ENCODE measurements at places on chromosomes 13 and 19. TPM values are rescaled to one million over a fixed set of nuclear protein-coding genes. Genes with fewer than 3 reads are reported as not detected.

DNA sequence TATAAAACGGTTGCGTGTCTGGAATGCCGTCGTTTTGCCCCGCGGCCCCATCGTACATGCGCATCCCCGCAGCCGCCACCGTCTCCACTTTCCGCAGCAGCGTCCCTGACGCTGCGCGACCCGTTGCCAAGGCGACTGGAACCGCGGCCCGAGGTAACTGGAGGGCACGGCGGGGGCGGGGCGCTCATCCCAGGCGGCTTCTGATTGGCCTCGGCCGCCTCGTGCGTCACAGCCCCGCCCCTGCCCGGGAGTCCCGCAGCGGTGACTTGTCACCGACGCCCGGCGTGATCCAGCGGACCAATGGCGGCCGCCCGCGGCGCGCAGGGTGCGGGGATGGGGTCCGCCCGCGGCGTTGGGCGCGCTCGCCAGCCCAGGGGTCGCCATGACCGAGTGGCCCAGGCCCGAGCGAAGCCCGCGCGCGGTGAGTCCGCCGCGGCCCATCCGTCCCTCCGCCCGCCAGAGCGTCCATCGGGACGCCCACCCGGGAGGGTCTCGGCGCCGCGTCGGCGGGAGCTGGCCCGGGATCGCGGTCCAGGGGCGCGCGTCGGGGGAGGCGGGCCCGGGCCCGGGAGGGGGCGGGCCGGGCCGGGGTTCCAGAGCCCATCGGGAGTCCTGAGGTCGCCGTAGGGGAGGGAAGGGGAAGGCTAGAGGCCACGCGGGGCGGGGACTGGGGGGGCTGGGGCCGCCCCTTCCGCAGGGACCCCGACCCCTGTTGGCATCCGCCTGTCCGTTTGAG, at the start of gene ZSCAN1:
ZSCAN1 (plus strand) TSS at position 285 of the 736 bp plus-strand sequence. CDS start 3,812 bp downstream, outside the sequence.
- peak; percentile 93 for DNase-seq

GRCh38 chr13:111120422-111120821, 5.3 kb downstream of the ARHGEF7 start:
- no peak for DNase-seq

DNA sequence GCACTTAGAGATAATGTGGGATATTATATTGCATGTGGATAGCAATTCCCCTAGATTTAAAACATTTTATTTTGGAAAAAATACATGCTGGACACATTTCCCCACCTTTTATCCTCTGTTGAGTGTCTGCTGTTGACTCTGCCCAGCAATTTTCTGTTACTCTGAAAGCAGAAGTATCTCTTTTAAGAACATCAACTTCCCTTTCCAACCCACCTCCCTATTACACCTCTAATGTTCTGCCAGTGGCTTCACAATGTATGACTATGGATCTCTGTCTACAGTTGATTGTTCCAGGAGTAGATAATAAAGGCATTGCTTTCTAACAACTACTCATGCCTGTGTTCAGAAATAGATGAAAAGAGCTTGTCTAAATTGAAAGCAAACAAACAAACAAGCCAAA, 754.8 kb upstream of the SLITRK6 start:
- no peak for DNase-seq

- DNase-seq = no peak
These were observed 50.9 kb downstream of the PEPD start for GRCh38 chr19:33470686-33471085.

DNA sequence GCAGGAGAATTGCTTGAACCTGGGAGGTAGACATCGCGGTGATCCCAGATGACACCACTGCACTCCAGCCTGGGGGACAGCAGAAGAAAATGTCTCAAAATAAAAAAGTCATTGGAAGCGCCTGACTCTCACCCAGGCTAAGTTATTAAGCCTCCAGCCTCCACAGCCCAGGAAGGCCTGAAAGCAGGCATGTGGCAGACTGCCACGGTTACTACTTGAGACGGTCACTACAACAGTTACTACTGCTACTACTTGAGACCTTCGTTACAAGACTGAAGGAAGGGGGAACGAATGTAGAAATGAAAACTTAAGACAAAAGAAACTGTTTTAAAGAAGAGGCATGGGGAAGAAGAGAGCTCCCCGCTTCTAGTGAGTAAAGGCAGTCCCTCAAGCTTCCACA, 9.6 kb downstream of the PRR22 start:
- no peak for DNase-seq

DNA sequence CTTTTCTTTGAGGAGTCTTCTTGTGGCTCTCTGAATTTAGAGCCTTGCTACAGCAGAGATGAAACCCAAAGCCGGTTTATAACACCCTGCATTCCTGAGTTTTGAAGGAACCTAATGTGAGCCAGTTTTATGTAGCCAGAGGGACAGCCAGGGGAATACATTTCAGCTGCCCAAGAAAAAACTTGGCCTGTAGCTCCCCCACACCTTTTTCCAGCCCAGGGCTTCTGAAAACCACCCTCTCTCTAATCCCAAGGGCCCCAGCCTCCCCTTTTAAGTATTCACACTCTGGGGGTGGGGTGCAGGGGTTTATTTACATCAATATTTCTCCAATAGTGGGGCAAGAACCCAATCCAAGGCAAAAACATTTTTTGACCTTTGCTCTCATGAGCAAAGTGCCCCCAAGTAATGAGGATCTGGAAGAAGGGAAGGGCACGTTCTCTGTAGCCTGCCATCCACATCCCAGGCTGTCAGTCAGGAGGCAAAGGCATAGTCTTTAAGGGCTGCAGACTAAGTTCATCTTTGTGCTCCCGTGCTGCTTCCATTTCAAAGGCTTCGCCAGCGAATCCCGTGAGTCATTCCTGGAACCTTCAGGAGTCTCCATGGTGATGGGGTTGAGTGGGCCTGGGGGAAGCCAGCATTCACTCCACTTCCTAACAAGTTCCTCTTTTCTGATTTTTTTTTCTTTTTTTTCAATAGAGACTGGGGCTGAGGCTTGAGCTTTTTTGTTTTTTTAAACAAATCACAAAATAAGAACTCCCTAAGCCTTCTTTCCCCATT, 33.2 kb upstream of the MEDAG start:
- peak; percentile 39 for DNase-seq

DNA sequence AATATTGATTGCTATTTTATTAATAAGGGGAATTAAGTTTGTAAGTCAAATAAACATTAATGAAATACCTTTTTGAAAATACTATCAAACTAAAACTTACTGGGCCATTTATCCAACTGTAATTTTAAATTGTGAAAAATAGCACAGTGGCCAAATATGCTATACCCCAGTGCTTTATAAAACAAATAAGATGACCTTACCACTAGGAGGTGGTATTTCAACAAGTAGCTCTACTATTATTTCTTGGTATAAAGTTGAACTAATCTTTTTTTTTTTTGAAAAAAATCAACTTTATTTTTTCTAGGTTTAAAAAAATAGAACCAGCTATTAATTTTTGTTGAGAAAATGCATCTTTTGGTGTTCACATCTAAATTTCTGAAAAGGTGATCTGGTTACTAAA, 14.7 kb downstream of the LACC1 start:
- no peak for DNase-seq

DNA sequence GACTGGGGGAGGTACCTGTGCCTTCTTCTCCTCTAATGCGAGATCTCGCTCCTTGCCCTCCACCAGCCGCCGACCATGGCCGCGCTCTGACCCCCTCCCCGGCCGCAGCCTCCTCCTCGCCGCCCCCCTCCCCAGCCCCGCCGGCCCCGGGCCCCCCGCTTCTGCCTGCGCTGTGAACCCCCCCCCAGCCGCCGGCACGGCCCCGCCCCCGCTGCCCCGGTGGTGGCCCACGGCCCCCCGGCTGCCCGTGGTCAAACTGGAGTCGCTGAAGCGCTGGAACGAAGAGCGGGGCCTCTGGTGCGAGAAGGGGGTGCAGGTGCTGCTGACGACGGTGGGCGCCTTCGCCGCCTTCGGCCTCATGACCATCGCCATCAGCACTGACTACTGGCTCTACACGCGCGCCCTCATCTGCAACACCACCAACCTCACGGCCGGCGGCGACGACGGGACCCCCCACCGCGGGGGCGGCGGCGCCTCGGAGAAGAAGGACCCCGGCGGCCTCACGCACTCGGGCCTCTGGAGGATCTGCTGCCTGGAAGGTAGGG, at the start of gene CACNG8:
CACNG8 (plus strand) TSS at position 51 of the 545 bp plus-strand sequence.
- no peak for DNase-seq

GRCh38 chr13:31913459-31913858, 118.1 kb upstream of the FRY start:
- DNase-seq = no peak

DNA sequence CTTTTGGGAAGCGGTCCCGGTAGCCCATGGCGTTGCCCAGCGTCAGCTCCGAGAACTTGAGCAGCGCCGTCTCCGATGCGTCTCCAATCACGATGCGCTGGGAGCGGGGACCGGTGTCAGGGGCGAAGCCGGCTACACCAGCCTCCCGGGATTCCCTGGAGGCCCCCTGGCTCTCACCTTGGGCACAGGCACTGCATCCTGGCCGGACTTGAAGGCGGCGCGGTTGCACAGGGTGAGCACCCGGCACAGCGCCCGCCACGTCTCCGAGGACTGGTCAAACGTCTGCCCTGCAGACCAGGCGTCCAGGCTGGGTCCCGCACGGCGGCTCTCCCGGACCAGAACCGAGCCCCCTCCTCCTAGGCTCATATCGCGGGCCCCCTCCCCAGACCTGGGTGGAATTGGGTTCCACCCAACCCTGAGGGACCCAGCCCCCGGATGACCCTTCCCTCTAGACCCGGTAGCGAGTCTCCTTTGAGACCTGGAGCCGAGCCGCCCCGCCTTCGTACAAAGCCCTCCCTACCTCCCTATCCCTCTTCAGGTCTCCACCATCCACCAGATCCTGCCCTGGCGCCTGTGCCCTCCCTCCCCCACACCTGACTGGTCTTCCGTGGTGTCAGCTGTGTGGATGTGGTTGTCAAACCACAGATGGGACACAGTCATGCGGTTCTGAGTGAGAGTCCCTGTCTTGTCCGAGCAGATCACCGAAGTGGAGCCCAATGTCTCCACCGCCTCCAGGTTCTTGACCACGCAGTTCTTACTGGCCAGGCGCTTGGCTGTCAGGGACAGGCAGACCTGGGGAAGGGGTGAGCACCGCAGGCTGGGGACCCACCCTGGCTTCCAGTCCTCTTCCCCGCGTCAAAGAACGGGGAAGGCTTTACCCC, 4.8 kb downstream of the ATP4A start:
- no peak for DNase-seq

GRCh38 chr19:18701250-18701608, 17.7 kb downstream of the CRTC1 start:
- DNase-seq = no peak

- no peak for DNase-seq
These were observed 34.3 kb upstream of the IL17D start for GRCh38 chr13:20669162-20669561.

- DNase-seq = no peak
These were observed 306.4 kb downstream of the DCLK1 start for GRCh38 chr13:35824825-35825224.

- DNase-seq = peak; percentile 38
These were observed 86.1 kb downstream of the FRY start for GRCh38 chr13:32117701-32118100.

DNA sequence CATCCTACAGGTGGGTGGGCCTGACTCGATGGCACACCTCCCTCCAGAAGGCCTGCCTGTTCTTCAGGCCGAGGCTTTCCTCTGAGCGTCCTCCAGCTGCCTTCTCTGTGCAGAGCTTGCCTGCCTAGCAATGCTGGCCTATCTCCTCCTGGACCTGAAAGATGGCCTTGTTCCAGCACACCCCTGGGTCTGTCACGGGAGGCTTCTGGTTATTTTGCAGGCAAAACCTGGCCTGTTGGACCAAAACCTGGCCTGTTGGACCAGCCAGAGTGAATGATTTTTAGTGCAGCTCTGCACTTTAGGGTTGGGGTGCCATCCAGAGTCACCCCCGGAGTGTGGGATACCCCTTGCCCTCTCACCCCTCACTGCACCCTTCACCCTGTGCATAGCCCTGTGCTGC, 128.4 kb downstream of the KATNAL1 start:
- DNase-seq = no peak

DNA sequence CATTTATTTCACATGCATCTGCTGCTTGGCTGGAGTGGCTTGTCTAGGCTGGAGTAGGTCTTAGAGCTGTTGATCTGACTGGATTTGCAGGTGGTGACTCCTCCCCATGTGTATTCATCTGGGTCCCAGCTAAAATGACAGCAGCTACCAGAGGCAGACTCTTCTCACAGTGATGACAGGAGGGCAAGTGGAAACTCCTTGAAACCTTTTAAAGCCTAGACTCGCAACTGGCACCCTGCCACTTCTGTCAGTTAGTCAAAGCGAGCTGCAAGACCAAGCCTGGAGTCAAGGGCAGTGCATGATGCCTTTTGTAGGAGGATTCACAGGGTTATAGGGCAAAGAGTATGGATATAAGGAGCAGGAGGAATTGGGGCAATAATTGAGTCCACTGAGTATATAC, 65.2 kb downstream of the TEX26 start:
- peak; percentile 31 for DNase-seq

DNA sequence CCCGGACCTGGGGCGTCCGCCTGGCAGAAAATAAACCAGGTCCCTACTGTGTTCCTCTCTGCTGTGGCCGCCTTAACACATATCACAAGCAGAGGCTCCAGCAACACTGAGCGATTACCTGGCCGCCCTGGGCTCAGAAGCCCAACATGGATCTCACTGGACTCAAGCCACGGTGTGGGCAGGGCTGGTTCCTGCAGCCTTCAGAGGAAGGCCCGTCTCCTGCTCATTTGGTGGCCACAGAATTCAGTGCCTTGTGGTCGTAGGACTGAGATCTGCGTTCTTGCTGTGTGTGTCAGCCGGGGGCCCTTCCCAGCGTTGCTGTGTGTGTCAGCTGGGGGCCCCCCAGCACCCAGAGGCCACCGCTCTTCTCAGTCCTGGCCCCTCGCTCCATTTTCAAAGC, 30.2 kb downstream of the C2CD4C start:
- DNase-seq = no peak

GRCh38 chr19:42276821-42277220, 7.8 kb downstream of the CIC start:
- no peak for DNase-seq

- DNase-seq = no peak
These were observed 44.0 kb downstream of the WDFY2 start for GRCh38 chr13:51628059-51628852.

DNA sequence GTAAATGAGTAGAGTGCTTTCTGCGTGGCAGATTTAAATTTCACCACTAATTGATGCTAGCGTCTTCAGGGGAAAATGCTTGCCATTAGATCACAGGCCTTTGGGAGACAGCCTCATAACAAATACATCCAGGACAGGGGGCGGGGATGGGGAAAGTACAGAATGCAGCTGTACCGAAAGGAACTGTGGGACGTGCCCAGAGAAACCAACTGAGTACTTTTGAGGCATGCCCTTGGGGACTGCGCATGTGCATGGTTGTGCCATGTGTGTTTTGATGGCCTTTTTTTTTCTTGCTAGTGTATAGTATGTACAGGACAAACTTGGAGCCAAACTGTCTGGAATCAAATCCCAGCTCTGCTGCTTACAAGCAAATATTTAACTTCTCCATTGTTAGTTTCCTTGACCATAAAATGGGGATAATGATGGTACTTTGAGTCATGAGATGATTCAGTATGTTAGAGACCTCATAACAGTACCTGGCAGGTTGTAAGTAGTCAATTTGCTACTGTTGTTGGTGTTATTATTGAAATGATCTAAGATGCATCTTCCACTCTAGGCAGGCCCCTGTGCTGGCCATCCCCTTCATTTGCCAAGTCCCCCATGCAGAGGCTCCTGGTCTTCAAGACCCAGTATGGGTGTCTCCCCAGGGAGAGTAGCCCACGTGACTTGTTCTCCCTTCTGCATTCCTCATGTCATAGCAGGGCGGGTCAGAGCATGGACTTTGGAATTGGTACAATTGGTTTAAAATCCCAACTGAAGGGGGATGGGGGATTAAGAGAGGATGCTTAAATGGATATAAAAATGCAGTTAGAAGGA, 68.3 kb upstream of the NPAS1 start:
- DNase-seq = no peak

The ZNF583 gene
- 2.6 TPM for polyA plus RNA-seq

The ZNF44 gene
- polyA plus RNA-seq = 16.1 TPM

The FFAR1 gene
- not detected for polyA plus RNA-seq

The ZNF607 gene
- polyA plus RNA-seq = 2.0 TPM

The CERS4 gene
- polyA plus RNA-seq = 28.9 TPM

The ASF1B gene
- polyA plus RNA-seq = 0.59 TPM

The DYRK1B gene
- 17.3 TPM for polyA plus RNA-seq

Measured in heart right ventricle (tissue), 16 donors.